ENCODE measurements at places on chromosomes 5 and 9. TPM values are rescaled to one million over a fixed set of nuclear protein-coding genes. Genes with fewer than 3 reads are reported as not detected.

The PCDHGA8 gene
- 1.5 TPM for total RNA-seq

The ZBED3 gene
- 3.0 TPM for total RNA-seq

The PHF24 gene
- total RNA-seq = not detected

The PBX3 gene
- 17.1 TPM for total RNA-seq

The TAF11L10 gene
- not detected for total RNA-seq
